Progenitor cell of endocrine pancreas (in vitro differentiated cells): ENCODE measurements at places on chromosomes 3 and 15. TPM values are rescaled to one million over a fixed set of nuclear protein-coding genes. Genes with fewer than 3 reads are reported as not detected.

BFSP2 gene
- not detected in 2 replicates for total RNA-seq

- DNase-seq = no peak
These were observed 365.0 kb downstream of the NLGN1 start for GRCh38 chr3:173762501-173762900.

GRCh38 chr15:58348095-58348812 lies 83.5 kb upstream of the LIPC start:
- DNase-seq = no peak

GRCh38 chr3:151228666-151229040 lies 25.6 kb upstream of the GPR171 start:
- no peak for DNase-seq

- no peak for DNase-seq
These were observed 181.0 kb downstream of the VPS13C start for GRCh38 chr15:61879219-61879618.
